ENCODE measurements at places on chromosomes 11 and 22.

DNA sequence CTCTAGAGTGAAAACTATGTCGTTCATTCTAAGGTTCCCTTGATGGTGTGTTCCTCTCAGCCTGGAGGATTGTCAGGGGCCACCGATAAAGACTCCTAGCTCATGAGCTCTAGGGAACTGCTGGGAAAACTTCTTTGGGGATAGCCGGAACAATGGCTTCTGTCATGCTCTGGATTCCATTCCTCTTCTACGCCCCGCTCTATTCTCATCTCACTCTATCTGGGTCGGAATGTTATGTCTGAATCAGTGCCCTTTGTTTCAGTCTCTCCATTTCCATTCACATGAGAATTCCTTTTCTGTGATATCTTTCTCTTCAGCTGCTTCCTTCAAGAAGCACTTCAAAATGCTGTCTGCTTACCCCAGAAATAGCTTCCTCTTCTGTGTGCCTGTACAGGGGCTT, 16.9 kb upstream of the SLCO2B1 start:
- no peak for DNase-seq

DNA sequence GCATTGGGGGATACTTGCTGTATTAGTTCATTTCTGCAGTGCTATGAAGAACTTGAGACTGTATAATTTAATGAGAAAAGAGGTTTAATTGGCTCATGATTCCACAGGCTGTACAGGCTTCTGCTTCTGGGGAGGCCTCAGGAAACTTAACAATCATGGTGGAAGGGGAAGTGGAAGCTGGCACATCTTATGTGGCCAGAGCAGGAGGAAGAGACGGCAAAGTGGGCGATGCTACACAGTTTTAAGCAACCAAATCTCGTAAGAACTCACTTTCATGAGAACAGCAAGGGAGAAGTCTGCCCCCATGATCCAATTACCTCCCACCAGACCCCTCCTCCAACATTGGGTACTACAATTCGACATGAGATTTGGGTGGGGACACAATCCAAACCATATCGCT, 55.1 kb downstream of the TMPRSS5 start:
- no peak for DNase-seq

GRCh38 chr22:47391169-47392053, 629.0 kb downstream of the TBC1D22A start:
- no peak for DNase-seq

DNA sequence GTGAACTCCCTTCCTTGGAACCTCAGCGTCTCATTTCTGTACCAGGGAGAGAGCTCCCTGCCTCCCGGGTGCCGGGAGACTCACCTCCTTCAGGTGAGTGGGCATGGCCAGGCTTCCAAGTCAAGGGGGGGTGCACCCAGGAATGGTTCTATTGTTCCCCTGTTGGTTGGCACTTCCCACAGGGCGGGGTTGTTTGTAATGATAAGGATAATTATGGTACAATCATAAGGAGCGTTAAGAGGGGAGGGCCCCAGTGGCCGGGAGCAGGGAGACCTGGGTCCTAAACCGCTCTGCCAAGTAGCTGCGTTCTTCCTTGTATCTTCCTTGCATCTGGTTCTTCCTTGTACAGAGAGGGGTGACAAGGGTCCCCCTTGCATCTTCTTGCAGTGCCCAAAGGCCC, 79.1 kb downstream of the LRRC32 start:
- no peak for DNase-seq

Measured in GM19239 (cell line).